ENCODE measurements at places on chromosomes 12 and 14.

- peak; percentile 79 for DNase-seq
These were observed 30.9 kb upstream of the IRF2BPL start for GRCh38 chr14:77059276-77059915.

GRCh38 chr14:77556946-77557345 lies 58.3 kb upstream of the ISM2 start:
- no peak for DNase-seq

GRCh38 chr12:1360441-1361210 lies 233.8 kb downstream of the FBXL14 start:
- DNase-seq: no peak

DNA sequence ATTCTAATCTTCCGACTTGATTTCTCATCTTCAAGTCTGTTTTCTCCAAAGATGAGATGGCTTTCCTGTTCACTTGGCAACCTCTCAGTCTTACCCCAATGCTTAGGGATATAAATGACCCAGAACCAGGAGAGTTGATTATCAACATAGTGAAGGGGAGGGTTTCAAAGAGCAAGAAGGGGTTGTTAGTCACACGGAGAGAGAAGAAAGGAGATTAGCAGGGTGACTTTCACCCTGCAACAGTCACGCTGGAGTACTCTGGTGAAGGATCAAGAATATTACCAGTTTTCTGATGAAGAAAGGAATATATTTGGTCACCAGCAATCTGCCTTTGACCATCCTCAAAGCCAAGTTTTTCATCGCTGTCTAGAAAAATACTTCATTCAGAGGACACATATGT lies at the start of gene TMEM52B:
Gene TMEM52B, plus strand, starts transcription at position 212 of the 400 bp plus-strand sequence. CDS start 543 bp downstream, outside the sequence.
- DNase-seq: no peak

GRCh38 chr14:68257969-68258368 lies 438.4 kb downstream of the RAD51B start:
- no peak for DNase-seq

- DNase-seq: peak; percentile 29
These were observed 201.9 kb downstream of the DAD1 start for GRCh38 chr14:22386924-22387775.

- DNase-seq: no peak
These were observed 81.6 kb downstream of the SPRING1 start for GRCh38 chr12:116656306-116656705.

- DNase-seq: no peak
These were observed 8.3 kb downstream of the CEP128 start for GRCh38 chr14:80933282-80933681.

- no peak for DNase-seq
These were observed 92.3 kb upstream of the TRHDE start for GRCh38 chr12:72179841-72180240.

GRCh38 chr12:27919671-27920235 lies 52.8 kb downstream of the PTHLH start:
- DNase-seq: no peak

- DNase-seq: no peak
These were observed 10.6 kb downstream of the MYO1H start for GRCh38 chr12:109358154-109358869.

- no peak for DNase-seq
These were observed 102.2 kb downstream of the SNAPC1 start for GRCh38 chr14:61864329-61864898.

- DNase-seq: no peak
These were observed 12.5 kb downstream of the P2RX7 start for GRCh38 chr12:121145221-121145620.
